ENCODE measurements at places on chromosomes 3 and 15. TPM values are rescaled to one million over a fixed set of nuclear protein-coding genes. Genes with fewer than 3 reads are reported as not detected.

DNA sequence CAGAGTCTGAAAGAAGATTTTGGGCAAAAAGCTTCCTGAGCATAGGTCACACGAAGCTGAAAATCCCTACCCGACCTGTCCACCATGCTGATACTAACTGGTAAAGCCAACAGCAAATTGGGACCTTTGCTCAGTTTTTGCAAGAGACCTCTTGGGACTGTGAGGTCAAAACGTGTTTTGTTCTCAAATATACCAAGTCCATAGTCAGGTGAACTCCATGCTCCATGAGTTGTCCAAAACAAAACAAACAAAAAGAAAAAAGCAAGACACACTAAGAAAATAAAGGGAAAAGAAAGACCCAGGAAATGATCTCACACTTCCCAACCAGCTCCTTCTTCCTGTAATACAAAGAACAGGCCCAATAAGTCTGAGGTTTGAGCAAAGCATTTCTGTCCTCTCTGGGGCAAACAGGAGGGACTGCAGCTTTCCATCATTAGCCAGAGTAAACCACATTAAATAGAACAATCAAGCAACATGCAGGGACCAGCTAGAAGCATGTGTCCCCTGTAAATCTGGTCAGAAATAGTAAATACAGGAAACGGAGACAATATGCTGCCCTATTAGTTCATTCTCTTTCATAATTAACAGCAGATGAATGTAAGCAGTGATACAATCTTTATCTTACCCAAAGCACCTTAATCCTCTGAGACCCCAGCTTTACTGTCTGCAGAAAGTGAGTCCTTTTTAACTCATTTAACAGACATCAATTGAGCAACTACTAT, 125.0 kb upstream of the LIPC start:
- DNase-seq = no peak

DNA sequence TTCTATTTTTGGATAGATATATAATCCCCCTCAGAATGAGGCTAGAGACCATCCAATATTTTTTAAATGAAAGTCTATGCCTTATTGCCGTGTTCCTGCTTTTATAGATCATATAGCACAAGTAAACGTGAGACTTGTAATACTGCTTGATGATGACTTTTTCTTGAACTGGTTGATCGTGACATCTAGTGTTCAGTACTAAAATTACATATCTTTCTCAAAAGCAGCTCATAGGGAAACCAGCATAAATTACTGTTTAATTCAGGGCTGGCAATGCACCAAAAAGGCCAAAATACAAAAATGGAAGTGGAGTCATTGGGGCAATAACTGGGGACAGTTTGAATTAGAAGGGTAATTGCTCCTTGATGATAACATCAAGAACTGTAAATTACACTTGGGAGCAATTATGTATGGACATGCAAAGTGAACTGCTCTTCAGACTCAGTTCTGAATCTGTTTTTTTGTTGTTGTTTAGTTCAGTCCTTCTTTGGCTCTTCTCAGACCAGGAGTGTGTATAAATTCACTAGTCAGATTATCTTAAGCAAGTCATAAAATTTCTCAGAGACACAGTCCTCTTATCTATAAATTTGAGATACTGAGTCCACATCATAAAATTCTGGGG, 325.3 kb downstream of the THSD4 start:
- no peak for DNase-seq

- DNase-seq = no peak
These were observed 360.7 kb downstream of the NSUN3 start for GRCh38 chr3:94423578-94423977.

- DNase-seq = no peak
These were observed 33.9 kb upstream of the ACAN start for GRCh38 chr15:88769161-88769971.

CEP97 gene
- total RNA-seq = 7.8 TPM

WDR93 gene
- not detected for total RNA-seq

SCN11A gene
- total RNA-seq = 0.07 TPM

EID1 gene
- 237 TPM for total RNA-seq

TRANK1 gene
- 4.5 TPM for total RNA-seq

All from heart right ventricle (tissue), 16 donors.